Hematopoietic multipotent progenitor cell treated with erythropoietin and hydrocortisone succinate and interleukin-3 and kit ligand, for 8 days (in vitro differentiated cells): ENCODE measurements at places on chromosomes 2 and 18.

- DNase-seq = no peak
These were observed 1237.8 kb downstream of the SUCLG1 start for GRCh38 chr2:83221258-83221657.

DNA sequence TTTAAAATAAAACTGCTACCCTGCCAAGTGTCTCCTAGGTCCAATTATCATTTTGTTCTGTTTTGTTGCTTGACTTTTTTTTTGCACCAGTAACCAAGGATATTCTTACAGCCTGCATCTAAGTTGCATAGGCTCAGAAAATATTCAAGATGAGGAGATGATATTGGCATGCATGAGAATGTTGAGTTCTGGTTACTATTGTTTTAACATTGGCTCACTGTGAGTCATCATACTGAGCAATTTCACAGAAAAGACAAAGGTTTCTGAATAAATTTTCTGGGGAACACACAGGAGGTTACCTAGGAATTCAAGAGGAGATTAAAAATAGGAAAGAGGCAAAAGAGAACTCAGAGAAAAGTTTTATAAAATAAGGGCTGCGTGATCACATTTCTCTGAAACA, 84.8 kb upstream of the POU3F3 start:
- DNase-seq = no peak

DNA sequence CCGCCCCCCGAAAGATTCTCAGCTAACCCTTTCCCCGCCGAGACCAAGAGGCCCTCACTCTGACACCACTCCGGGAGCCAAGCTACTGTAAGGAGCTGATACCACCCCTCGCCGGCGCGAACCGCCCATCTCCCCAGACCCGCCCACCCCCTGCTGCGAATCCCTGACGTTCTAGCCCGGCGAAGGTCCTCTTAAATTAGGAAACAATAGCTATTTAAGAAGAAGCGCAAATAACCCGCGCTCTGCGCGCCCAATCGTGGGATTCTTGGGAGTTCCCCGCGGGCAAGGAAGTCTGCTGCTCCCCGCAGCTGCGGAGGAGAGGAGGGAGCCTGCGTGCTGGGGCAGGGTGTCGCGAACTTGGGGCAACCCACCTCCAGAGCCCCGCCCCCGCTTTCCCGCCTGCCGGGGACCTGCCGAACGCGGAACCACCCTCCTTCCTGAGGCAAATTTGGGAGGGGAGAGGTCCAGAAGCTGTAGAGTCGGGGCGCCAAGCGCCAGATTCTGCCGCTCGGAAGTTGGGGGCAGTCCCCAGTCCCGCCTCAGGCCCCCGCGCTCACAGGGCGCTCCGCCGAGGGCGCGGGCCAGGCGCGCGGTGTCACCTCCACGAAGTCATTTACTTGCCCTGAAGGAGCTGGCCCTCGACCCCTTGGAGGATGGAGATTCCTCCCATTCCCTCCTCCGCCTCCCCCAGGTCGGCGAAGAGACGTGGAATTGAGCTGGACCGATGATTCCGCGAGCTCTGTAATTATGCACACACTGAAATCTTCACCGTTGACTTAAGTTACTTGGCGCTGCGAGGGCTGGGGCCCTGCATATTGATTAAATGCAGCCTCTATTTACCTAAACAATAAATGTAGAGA, 8.4 kb upstream of the SP9 start:
- no peak for DNase-seq

DNA sequence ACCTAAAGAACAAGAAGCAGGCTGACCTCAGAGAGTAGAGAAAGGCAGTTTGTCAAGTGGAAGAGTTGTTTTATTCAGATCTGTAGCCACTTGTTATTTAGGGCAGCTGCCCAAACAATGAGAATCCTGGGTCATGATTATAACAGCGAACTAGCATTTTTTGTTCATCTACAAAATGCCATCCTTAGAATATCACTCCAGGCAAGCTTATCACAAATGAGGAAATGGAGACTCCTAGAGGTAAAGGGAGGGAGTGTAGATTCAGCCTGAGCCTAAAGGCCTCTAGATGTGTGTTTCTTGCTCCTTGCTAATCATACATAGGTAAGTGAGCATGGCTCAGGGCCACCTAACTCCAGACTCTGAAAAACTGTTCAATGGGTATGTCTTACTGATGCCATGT, 126.1 kb downstream of the HNMT start:
- DNase-seq = peak; percentile 81

GRCh38 chr2:217331523-217332416, 471.9 kb upstream of the TNP1 start:
- no peak for DNase-seq
